ENCODE measurements at places on chromosomes 1 and 21.

DNA sequence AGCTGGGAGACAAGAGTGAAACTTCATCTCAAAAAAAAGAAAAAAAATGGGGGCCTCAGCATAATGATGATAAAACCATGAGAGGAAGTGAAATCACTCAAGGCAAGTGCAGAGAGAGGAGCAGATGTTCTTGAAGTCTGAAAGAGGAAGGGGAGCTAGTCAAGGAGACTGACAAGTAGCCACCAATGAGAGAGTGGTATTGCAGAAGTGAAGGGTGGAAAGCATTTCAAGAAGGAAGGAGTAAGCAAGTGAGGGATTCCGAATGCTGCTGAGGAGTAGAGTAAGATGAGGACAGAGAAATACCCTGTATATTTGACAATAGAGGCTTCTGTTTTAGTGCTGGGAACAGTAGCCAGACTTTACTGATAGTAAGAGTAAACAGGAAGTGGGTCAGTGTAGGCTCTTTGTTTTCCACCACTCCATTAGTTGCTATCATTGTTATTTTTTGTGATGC lies 2.9 kb downstream of the TATDN3 start:
- DNase-seq = no peak

DNA sequence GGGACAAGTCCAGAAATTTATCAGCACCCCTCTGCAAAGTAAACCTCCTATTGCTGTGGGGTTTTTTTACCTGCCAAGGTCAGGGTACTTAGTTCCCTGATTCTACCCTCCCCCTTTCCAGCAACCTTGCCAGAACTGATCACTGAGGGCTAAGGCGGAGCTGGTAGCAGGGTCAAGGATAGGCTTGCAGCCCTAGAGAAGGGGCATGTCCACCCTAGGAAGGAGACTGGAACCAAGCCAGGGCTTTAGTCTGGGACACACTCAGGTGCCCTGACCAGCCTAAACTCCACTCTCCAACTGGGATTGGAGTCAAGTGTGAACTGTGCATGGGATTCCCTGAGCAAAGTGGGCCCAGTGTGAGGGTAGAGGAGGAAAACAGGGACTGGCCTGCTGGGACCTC lies 6.5 kb upstream of the SLC26A9 start:
- DNase-seq = no peak

DNA sequence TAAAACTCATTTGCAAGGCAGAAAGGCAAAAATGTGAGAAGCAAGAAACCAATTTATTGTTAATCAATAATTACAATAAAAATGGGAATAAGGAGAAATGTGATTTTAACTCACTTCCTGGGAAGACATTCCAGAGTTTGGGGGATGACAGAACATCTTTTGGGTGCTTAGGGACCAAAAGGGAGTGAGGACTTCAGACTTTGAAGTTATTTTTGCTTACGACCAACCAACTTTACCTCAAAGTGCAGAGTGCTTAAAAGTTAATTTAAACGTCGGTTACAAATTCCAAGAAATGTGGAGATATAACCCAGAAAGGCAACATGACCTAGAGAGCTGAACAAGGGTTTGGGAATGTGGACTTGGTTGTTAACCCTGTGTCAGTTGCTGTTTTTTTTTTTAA lies 234.5 kb upstream of the C1orf105 start:
- no peak for DNase-seq

DNA sequence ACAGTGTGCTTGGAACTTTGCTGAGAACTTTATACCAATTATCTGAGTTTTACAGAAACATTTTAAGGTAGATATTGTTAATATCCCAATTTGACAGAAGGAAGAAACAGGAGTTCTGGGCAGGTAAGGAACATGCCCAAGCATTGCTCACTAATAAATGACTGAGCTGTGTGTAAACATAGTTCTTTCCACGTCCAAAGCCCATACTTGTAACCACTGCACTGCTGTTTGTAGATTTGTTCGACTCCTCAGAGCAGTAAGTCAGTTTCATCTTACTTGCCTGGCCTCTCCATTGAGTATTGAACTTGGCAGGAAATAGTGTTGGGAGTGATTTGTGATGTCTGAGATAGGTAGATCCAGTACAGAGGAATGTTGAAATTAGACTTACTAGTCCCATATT lies 335.1 kb downstream of the KIF26B start:
- no peak for DNase-seq

DNA sequence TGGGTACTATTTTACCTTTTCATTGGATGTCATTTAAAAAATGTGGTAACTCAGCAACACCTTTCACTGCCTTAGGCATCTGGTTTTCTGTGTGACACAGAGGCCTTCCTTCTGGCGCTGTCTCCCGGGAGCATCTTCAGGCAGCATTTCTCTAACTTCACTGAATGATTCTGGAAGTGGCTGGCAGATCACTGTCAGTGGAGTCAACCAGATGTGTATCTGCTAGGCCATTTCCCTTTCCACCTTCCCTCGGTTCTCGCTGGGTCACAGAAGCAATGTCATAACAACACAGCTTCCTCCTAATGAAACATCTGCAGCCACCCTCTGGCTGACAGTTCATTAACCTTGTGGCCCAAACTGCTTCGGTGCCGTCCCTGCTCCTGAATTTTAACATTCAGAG lies 137.8 kb downstream of the KIF26B start:
- DNase-seq = no peak

Measured in activated CD4-positive, alpha-beta T cell treated with anti-CD3 and anti-CD28 coated beads, Interleukin-2, Interleukin-6, amounts not matched to agents 100 ng/mL and 50 ng/mL, durations not matched to agents 16 hours and 8 hours (primary cell).